Stimulated activated CD8-positive, alpha-beta memory T cell treated with anti-CD3 and anti-CD28 coated beads, Interleukin-15, amount 100 ng/mL, for 24 hours (primary cell): ENCODE measurements at places on chromosomes 2 and 18.

DNA sequence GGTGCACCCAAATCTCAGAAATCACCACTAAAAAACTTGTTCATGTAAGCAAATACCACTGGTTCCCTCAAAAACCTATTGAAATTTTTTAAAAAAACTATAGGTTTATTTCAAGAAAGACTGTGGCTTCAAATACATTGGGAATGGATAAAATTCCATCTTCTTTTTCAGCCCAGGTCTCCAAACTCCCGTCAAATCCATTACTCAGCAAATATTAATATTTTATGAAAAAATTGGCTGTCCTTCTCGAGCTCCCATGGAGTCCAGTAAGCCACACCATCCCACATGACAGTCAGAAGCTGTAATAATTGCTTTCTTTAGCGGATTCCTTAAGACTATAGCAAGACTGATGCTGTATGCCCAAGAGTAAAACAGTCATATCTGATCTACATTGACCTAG lies 204.4 kb upstream of the DOK6 start:
- DNase-seq: no peak

DNA sequence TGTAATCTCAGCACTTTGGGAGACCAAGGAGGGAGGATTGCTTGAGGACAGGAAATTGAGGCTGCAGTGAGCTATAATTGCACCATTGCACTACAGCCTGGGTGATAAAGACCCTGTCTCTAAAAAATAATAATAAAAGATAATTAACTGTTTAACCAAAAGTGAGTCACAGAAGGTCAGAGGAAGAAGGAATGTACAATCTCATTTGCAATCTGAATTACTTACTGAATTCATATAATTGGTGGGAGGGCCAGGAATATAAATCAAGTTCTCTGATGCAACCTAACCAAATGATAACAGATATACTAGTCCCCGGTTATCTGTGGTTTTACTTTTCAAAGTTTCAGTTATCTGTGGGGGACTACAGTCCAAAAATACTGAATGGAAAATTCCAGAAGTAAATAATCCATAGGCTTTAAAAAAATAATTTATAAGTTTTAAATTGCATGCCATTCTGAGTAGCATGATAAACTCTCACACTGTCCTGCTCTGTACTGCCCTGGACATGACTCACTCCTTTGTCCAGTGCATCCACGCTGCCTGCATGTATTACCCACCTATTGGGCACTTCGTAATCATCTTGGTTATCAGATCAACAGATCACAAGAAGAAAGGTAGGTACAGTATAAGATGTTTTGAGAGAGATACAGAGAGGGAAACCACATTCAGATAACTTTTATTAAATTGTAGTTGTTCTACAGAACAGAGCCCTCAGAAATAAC lies 12.8 kb upstream of the MATN3 start:
- DNase-seq: no peak

- DNase-seq: no peak
Observed at GRCh38 chr2:195392446-195393336, 264.3 kb upstream of the SLC39A10 start.

DNA sequence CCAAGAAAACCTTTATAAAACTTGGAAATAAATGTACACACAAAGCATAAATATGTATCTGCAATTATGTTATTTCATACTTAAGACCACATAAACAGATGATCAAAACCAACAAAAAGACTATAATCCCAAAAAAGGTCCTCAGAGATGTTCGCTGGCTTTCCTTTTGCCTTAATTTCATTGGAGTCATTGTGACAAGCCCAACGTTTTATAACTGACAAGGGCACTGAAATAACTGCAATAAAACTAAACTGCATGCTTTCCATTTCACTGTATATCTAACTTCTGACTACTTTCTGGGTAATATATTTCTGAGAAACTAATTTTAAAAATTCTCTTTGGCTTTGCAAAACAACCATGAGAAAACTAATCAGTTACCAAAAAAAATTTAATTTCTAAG lies 56.5 kb downstream of the REV1 start:
- DNase-seq: no peak

DNA sequence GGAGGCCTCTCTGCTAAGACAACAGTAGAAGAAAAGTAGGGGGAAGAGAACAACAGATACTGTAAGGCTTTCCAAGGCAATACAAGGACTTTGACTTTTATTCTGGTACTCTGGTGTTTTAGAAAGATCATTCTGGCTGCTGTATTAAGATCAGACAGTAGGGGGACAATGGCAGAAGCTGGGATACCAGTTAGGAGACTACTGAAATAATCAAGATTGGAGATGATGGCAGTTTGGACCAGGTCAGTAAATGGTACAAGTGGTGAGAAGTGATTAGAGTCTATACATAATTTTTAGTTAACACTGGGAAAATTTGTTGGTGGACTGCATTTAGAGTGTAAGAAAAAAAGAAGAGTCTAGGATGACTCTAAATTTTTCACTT lies 139.7 kb downstream of the ROCK1 start:
- DNase-seq: no peak

- no peak for DNase-seq
Observed at GRCh38 chr2:16546128-16546754, 119.4 kb downstream of the CYRIA start.

- no peak for DNase-seq
Observed at GRCh38 chr2:97676620-97677019, 7.1 kb downstream of the C2orf92 start.

DNA sequence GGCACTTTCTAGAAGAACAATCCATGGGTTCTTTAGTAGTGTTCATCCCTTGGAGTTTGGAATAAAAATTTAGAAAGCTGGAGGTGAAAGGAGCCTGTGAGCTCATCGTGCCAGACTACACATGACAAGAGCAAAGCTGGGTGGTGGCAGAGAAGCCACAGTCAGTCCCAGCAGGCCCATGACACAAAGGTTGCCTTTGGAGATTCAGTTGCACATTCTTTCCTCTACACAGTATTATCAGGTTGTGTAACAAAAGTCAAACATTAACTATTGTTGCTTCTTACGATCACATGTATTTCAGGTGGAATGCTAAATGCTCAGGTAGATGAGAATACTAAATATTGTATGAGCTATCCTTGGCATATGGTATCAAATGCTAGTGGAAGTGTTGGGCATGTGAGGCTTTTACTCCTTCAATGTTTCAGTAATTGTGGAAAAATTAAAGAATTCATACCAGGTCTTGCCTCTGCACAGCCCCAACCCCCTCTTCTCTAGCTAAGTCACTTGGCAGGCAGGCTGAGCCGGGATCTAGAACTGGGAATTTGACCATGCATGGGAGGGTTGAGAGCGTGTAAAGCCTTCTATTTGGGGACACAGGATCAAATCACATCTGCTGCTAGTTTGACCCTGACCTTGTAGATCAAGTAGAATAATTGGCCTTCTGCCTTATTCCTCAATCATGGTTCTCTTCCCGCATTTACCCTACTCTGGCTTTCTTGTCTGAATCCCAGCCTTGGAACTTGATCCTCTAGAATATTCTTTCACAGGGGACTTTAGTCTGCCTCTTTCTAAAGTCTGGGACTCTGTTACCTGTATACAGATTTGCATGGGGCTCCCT lies 230.9 kb downstream of the GCA start:
- no peak for DNase-seq

DNA sequence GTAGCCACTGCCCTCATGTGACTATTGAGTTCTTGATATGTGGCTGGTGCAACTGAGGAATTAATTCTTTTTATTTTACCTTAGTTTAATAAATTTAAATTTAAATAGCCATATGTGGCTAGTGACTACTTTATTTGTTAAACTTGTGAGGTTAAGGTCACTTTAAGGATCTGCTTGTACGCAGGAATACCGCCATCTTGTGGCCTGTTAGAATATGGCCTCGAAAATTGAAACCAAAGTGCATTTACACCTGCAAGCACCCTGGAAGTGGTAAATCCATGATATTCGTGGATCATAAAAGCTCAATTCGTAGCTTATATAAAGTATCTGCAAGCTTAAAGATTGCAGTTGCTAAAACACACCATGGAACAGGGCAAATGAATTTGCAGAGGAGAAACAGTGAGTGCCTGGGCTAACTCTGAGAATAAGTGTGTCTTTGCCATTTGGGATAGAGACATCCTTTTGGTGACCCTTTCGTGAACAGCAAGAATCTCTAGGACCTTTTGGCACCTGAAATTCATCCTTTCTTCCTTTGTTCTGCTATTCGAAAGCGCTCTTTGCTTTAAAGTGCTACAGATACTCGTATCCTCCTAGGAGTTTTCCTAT lies 59.9 kb upstream of the REG3A start:
- DNase-seq: no peak
